ENCODE measurements at places on chromosomes 4 and X. TPM values are rescaled to one million over a fixed set of nuclear protein-coding genes. Genes with fewer than 3 reads are reported as not detected.

DNA sequence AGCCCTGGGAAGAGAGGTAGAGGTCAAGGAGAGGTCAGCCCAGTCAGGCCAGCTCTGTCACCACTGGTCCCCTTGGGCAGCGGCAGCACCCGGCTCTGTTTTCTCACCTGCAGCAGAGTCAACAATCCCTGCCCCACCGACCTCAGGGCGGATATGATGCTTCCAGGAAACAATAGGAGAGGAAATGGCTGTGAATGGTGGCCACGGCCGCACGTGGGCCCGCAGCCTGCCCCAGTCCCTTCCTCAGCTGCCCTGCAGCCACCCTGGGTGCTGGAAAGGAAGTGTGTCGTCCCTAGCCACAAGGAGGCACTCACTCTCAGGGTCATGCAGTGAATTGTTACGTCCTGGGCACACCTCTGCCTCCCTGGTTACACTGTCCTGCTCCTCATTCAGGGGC, 92.5 kb upstream of the ENPP6 start:
- DNase-seq, result no peak

GRCh38 chrX:9646471-9647224, 119.0 kb downstream of the GPR143 start:
- DNase-seq, result no peak

The VCX3A gene
- total RNA-seq, result not detected

DNA sequence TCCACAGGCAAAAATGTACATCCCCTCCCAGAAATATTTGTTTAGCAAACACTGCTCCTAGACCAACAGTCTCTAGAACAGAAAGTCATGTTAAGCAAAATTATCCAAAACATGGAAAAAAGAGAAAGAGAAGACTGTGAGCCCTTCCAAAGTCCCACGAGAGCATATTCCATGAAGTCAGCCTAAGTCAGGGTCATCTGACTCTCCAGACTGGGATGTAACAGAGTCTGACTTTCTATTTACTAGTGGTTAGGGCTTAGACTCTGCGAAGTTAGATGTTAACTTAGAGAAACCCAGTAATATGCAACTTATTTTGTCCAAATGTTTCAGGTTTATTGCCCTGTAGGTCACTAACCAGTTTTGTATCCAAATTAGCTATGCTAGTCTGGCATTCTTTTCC, 102.3 kb downstream of the MID1 start:
- no peak for DNase-seq

The GPM6B gene
- total RNA-seq, result 1.1 TPM

The SASH3 gene
- total RNA-seq, result not detected

- no peak for DNase-seq
Measured at GRCh38 chrX:133561251-133561650, 146.0 kb upstream of the GPC4 start.

Measured in pulmonary artery endothelial cell (primary cell).